Dermis blood vessel endothelial cell (primary cell): ENCODE measurements at places on chromosomes 7 and 10.

- DNase-seq = no peak
These were observed 88.8 kb upstream of the TNS3 start for GRCh38 chr7:47670729-47671128.

GRCh38 chr10:102658802-102659201, 14.5 kb downstream of the TRIM8 start:
- no peak for DNase-seq

DNA sequence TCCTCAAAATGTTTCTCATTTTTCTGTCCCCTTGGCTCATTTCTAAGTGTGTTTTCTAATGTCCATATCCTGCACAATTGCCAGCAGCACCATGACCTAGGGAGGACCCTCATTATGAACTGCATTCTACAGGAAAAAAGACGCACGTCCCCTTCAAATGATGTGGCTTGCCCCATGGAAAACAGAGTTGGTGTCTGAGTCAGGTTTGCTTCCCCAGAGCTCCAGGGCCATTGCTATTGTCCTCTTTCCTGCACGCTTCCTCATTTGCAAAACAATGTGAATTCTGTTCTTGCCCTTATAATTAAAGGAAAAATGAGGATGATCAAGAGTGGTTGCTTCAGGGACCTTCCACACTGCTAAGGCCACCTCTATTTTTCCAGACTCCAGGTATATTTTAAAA, 14.7 kb upstream of the ASB4 start:
- peak; percentile 87 for DNase-seq

GRCh38 chr10:75065076-75065475, 46.4 kb upstream of the SAMD8 start:
- DNase-seq = no peak

- no peak for DNase-seq
These were observed 550.8 kb downstream of the IPMK start for GRCh38 chr10:57716884-57717283.

- DNase-seq = no peak
These were observed 359.8 kb downstream of the PCDH15 start for GRCh38 chr10:54441275-54441674.

DNA sequence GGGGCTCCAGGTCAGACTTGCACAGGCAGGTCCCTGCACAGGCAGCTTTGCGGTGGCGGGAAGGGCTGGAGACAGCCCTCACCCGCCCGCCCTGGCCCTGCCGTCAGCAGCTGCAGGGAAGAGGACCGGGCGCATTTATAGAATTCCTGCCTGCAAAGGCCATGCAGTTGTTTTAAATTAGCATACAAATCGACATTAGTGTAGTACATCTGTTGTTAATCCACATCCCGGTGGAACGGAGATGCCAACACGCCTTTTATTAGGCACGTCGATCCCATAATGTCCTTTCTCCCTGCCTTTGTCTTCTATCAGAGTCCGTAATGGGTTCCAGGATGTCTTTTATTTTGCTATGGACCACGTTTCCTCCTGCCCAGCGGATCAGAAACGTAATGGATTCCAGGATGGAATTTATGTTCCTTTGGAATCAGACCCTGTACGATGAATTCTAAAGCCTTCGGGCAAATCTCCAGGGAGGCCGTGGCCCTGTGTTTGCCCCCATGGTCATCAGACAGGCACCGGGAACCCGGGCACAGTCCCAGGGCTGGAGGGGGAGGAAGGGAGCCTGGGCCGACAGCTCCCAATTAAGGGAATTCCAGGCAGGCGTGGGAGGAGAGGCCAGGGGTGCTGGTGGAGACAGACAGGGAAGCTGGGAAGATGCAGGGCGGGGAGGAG, 123.9 kb downstream of the COL26A1 start:
- DNase-seq = no peak

DNA sequence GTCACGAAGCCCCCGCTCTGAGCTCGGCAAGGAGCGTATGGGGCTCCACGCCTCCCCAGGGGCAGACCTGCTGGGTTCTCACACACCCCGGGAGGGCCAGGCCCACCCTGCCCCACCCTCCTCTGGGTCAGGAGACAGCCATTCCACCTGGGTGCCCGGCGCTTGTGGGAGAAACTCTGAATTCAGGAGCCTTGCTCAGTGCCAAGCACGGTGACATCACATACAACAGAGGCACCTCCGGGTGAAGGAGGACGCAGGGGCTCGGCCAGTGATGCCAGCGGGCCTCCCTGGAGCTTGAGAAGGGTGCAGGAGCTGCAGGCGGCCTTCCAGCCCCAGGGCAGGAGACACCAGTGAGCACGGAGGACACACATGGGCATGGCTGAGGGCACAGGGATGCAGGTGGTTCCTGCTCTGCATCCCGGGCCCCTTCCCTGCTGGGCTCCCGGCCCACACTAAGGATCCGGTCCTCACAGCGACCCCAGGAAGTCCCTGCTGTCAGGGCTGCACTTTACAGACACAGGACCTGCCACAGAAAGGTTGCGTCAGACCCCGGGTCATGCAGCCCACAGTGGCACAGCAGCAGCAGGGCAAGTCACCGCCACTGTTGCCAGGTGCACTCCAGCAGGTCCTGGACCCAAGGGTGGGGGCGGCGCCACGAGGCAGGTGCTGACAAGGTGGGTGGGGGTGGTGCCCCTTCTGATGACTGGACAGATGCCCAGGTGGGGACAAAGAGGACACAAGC, 108.0 kb downstream of the MAD1L1 start:
- DNase-seq = no peak

- DNase-seq = no peak
These were observed 45.4 kb upstream of the MYO3A start for GRCh38 chr10:25888627-25889026.

- no peak for DNase-seq
These were observed 181.6 kb downstream of the XPNPEP1 start for GRCh38 chr10:109741712-109742111.

DNA sequence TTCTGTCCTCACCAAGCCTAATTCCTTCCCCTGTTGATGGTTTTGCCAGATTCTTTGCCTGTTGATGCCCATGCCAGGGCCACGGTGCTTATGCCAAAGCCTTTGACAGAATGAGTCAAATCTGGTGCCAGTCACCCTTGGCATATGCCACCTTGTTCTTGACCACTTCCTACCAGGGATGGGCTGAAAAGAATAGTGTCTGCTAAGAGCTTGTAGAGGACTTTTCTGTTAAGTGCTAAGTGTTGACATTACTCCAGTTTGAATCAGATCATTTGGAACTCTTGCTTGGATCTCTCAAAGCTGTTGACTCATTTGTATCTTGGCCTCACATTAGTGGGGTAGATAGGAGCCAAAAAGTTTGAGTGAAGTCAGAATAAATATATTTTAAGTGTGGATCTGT, 661.2 kb downstream of the AUTS2 start:
- DNase-seq = no peak

GRCh38 chr7:39827571-39827970, 122.5 kb upstream of the CDK13 start:
- DNase-seq = no peak

DNA sequence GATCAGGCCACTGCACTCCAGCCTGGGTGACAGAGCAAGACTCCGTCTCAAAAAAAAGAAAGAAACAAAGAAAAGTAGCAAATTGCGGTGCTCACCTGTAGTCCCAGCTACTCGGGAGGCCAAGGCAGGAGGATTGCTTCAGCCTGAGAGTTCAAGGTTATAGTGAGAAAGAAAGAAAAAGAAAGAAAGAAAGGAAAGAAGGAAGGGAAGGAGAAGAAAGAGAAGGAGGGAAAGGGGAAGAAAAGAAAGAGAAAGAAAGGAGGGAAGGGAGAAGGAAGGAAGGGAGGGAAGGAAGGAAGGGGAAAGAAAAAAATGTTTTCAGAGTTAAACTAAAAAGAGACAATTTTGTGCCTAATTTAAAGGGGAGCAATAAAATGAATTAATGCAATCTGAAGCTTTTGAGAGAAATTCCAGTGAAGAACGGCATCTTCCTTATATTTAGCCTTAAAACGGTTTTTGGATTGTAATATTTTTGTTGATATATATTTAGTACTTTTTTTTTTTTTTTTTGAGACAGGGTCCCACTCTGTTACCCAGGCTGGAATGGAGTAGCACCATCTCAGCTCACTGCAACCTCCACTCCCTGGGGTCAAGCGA, 47.4 kb upstream of the RSBN1L start:
- DNase-seq = no peak

- peak; percentile 77 for DNase-seq
These were observed 218.3 kb downstream of the FAM107B start for GRCh38 chr10:14556285-14556956.

DNA sequence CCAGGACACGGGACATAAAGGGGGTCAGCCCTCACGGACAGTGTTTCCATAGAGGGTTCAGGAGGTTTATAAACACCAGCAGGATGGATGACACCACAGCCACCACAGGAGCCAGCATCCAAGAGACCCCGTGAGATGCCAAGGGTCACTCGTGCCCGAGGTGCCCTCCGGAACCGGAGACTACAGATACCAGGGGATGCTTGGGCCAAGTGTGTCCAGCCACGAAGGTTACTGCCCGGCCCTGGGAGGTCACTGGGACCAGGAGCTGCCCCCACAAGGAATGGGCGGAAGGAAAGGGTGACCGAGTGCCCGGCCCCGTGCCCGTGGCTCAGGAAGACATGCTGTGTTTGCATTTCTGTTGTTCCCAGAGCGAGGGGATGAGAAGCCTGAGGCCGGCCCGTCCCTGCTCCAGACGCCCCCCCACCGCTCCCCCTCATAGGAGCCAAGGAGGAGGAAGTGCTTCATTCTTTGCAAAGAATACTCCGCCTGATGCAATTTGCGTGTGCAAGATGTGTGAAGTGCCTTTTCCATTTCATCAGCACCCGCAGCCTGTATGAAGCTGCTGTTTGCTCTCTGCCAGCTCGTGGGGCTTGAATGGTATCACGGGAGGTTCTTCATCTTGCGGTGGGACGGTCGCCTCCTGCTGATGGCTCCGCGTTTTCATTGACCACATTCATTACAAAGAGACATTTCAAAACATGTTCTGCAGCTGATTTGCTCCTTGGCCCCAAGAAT, 176.4 kb downstream of the ELFN1 start:
- no peak for DNase-seq

GRCh38 chr7:12111422-12112405, 99.4 kb upstream of the TMEM106B start:
- DNase-seq = peak; percentile 39

GRCh38 chr10:28793482-28793881, 116.2 kb downstream of the BAMBI start:
- no peak for DNase-seq

DNA sequence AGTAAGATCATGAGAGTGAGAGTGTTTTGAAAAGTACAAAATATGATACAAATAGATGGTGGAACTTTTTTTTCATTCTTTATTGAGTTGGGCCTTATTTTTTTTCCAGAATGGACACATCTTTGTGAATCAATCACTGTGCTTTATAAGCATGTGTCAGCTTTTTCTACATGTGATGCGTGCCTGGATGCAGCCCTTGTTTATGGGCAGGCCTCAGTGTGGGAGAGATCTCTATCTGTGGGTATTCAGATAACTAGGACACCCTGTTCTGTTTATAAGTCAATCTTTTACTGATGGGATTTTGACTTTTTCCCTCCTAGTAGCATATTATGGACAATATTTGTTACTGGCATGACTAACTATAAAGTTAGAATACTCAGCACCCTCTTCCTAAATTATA, 42.9 kb upstream of the IKZF1 start:
- no peak for DNase-seq

- no peak for DNase-seq
These were observed 109.5 kb downstream of the ADRA2A start for GRCh38 chr10:111186358-111186757.

GRCh38 chr10:78171633-78172400, 138.2 kb downstream of the RPS24 start:
- no peak for DNase-seq

GRCh38 chr10:101959346-101959916, 96.5 kb downstream of the ARMH3 start:
- no peak for DNase-seq

DNA sequence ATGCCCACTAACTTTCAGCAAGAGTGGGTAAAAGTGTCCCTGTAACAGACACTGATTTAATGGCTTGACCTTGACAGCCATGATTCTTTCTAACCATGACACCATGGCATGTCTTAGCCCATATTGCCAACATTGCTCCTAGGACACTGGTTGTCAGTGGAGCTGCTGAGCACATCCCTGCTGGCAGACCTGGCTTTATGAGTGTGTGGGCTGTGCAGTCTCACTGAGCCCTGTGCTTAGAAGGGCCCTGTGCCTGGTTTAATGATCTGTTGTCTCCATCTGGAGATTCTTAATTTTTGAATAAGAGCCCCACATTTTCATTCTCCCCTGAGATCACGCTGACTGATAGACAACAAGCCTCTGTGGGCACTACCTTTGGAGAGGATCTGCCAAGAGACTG, 243.1 kb upstream of the KIAA1217 start:
- no peak for DNase-seq

DNA sequence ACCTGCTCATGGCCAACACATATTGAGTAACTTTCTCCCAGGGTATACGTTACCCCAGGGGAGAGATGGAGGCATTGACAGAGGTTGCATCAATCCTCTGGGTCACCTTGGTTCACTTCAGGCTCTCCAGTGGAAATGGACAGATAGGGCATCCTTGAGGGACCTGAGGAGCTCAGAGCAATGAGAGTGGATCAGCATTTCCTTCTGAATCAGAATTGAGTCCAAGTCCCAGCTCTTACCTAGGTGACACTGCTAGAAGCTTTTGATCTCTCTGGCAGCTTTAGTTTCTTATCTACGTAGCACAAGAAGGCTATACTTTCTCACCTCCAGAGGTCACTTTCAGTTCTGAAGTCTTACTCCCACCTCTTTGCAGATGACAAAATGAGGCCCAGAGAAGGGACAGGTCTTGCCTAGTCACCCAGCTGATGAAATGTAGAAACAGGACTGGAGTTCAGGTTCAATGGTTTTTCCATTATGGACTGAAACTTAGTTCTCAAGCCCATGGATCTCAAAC, 35.2 kb downstream of the PANK1 start:
- no peak for DNase-seq

DNA sequence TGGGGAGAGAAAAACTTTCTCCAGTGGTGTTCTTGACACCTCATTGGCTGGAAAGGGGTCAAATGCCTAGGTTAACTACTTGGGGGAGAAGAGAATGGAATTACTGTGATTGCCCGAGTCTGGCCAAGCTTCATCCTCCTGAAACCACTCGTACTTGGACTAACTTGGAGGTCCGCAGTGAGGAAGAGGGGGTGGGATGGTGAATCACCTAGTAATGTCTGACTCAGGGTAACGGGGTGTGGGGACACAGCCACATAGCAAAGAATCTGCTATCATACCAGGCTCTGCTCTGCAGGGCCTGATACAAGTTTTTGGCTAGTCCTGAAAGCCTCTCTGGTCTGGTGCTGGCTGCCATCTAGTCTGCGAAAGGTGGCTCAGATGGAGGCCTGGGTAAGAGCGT, 190.9 kb downstream of the RPS24 start:
- no peak for DNase-seq

DNA sequence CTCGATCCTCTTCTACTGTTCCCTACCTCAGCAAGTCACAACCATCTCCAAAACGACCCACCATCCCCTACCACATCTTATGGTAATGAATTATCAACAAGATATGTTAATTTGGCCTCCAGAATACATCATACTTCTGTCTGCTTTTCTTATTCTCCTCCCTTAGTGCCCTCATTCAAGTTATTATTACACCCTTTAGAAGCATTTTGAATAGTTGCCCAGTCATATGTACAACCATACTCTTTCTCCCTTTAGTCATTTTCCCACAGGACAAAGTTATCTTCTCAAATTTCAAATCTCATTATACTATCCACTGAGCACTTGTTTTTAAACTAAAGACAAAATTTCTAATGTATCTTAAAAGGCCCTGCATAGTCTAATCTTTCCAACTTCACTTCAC, 71.0 kb downstream of the GNAT3 start:
- no peak for DNase-seq

- DNase-seq = peak; percentile 75
These were observed 589 bp downstream of the LDB1 start for GRCh38 chr10:102119417-102120141.
